ENCODE measurements at places on chromosomes 11 and 22.

DNA sequence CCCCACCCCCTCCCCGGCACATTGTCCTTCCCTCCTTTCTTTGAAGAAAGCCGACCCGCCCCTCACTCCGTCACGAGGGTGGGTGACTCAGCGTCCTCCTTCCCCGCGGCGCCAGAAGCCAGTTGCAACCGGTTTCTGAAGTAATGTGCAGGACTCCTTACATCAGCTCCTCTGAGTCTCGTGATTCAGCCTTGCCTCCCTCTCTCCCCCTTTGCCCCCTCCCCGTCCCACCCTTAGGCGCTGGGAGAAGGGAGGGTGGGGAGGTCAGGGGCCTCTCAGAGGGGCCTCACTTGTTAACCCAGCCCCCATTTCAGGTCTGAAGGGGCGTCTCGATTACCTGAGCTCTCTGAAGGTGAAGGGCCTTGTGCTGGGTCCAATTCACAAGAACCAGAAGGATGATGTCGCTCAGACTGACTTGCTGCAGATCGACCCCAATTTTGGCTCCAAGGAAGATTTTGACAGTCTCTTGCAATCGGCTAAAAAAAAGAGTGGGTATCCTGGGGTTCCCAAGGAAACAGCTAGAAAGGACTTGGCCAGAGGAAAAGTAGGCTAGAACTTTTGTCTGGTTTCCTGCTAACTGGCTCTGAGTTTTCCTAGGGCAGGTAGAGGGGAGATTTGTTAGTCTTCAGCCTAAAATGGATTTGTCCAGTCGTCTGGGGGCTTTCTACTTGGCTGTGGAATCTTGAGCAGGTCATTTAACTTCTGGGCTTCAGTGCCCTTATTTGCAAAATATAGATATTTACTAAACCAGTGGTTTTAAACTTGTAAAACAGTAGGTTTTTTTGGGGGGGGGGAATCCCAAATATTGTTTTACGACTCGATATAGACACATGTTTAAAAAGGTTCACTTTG lies 1.1 kb downstream of the SLC3A2 start:
- peak; percentile 97 for DNase-seq

DNA sequence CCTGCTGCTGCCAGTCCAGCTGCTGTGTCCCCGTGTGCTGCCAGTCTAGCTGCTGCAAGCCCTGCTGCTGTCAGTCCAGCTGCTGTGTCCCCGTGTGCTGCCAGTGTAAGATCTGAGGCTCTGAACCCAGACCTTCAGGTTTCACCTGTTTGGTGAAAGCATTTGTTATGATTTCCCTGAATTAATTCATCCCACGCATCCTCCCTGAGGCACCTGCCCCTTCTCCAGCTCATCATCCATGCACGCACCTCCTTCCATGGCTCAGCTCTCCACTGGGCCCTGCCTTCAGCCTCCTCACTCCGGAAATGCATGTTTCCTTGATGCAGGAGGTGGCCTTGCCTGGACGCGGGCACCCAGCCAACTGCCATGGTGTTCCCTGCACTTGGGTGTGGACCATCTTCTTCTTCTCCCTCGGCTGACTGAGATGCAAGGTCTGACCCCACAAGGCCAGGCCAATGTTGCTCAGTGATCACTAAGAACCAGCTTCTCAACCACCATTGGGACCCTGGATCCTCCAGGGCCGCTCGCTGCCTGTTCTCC lies 788 bp downstream of the KRTAP5-10 start:
- no peak for DNase-seq

GRCh38 chr11:33701302-33702230 lies 940 bp upstream of the C11orf91 start:
- DNase-seq = peak; percentile 17

DNA sequence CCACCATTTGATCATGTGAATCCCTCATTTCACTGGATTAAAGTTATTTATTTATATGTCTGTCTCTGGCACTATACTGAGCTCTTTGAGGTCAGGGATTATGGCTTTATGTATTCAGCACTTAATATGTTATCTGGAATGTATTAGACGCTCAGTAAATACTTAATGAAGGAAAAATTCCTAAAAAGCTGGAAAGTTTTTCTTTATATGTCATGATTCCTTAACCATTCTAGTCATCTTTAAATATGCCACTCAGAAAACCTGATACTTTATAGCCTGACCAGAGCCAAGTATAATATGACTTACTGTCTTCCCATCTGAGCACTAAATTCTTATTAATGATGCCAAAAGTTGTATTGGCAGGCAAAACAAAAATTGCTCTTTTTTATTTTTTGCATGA lies 27.1 kb downstream of the RNF169 start:
- no peak for DNase-seq

DNA sequence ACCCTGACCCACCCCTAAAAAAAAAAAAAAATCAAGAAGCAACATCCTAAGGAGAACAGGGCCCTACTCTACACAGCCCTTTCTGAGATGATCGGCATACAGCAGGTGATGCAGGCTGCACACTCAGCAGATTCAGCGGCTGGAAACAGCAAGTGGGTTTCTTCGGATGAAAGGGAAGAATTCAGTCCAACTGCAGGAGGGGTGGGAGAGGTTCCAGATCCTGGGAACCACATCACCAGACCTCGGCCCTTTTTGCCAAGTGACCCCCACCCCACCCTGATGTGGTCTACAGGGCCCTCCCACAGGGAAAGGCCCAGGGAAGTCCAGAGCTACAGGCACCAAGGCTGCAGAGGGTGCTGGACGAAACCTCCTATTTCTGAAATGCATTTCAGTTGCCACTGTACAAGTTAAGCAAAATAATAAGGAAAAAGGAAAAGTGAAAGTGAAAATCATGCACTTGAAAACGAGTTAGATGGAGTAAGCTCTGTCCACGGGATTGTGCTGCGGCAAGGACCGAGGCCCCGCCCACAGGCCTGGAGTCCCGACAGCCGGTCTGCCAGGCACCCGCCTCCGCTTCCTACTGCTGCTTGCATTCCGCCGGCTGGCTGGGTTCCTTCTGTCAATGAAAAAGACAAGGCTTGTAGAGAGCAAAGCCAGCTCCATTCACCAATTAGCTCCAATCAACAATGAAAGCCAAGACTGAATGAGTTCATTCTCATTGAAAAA lies 16.0 kb upstream of the PHLDA2 start:
- peak; percentile 84 for DNase-seq

GRCh38 chr22:42792453-42792908 lies 64.6 kb downstream of the ARFGAP3 start:
- no peak for DNase-seq

- no peak for DNase-seq
Observed at GRCh38 chr11:17601256-17601671, 54.2 kb downstream of the OTOG start.

- DNase-seq = no peak
Observed at GRCh38 chr11:123976770-123977560, 616 bp downstream of the OR10S1 start.

GRCh38 chr22:23850136-23850611 lies 7.5 kb upstream of the SLC2A11 start:
- no peak for DNase-seq

DNA sequence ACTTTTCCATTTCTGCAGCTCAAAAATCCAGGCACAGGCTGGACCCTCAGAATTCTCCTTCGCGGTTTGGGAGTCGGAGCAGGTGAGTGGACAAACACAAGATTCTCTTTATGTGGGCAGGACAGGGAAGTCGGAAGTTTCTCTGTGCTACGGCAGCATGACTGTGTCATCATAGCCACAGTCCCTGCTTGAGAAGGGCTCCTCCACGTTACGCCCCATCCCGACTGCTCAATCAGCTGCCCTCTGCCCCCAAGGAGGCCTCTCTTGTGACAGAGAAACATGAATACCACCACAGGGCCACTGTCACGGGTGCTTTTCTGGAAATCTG lies 89.0 kb upstream of the SHISAL1 start:
- DNase-seq = no peak

GRCh38 chr22:37498289-37498909 lies 12.2 kb upstream of the MFNG start:
- peak; percentile 28 for DNase-seq

DNA sequence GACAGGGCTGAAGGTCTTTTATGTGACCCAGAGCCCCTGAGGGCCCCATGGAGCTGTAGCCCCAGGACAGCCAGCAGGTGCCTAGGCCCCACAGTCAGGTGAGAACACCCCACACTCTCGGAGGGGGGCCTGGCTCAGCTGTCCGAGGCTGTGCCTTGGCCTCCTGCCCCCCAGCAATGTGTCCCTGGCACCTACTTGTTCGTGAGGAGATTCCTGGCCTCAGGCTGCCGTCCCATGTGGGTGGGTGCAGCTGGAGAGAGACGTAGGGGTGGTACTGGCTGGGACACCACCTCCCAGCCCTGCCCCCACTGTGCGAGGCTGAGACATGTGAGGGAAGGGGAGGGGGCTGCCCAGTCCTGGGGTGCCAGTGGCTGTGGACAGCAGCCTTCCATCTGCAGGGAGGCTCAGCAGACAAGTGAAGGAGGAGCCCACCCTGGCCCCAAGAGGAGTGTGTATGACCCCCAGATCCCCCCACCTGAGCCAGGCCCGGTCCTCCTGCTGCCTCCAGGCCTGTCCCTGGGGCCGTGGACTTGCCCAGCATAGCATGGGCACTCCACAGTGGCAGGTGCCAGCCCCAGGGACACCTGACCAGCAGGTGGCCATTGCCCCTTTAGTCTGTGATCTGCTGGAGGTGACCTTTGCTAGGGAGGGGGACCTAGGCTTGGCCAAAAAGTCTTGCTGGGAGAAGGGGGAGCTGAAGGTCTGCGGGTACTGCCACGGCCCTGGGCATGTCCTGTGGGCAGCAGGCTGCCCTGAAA lies 17.0 kb downstream of the IL17REL start:
- DNase-seq = no peak

DNA sequence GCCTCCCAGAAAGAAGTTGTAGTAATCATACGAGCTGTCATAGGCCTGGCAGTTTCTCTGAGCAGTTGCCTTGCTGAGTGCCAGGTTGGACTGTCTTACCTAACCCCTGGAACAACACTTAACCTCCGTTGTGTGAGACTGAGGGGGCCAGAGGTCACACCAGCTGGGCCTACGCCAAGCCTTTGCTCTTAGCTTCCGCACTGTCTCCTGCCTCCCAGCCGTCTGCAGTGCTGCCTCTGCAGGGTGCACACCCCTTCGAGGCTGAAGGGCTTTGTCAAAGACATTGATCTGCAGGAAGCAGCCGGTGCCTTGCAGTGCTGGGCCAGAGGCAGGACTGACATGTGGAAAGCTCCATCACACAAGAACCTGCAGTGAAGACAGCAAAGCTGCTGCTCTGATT lies 16.7 kb downstream of the TAB1 start:
- DNase-seq = no peak

GRCh38 chr22:39297490-39298240 lies 21.8 kb downstream of the RPL3 start:
- no peak for DNase-seq

- DNase-seq = no peak
Observed at GRCh38 chr11:76617553-76618265, 52.8 kb downstream of the LRRC32 start.

DNA sequence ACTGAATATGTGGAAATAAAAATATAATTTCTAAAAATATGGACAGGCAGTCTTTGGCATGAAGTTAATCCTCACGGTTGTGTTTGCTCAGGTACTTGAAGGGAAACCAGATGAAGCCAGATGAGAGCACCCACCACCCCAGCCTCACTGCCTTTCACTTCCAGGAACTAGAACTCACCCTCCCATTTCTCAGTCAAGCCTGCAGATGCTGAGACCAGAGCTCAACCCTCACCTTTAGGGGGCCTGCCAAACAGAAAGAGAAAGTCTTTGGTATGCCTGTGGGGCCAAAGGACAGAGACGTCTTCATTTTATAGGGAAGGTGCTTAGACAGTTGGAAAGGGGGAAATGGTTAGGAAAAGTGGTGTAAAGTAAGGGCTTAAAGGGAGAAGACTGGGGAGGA lies 252.8 kb upstream of the PLET1 start:
- no peak for DNase-seq

GRCh38 chr11:84558085-84558905 lies 1068.8 kb downstream of the DLG2 start:
- DNase-seq = no peak

- DNase-seq = no peak
Observed at GRCh38 chr11:15575409-15575808, 460.7 kb downstream of the INSC start.

DNA sequence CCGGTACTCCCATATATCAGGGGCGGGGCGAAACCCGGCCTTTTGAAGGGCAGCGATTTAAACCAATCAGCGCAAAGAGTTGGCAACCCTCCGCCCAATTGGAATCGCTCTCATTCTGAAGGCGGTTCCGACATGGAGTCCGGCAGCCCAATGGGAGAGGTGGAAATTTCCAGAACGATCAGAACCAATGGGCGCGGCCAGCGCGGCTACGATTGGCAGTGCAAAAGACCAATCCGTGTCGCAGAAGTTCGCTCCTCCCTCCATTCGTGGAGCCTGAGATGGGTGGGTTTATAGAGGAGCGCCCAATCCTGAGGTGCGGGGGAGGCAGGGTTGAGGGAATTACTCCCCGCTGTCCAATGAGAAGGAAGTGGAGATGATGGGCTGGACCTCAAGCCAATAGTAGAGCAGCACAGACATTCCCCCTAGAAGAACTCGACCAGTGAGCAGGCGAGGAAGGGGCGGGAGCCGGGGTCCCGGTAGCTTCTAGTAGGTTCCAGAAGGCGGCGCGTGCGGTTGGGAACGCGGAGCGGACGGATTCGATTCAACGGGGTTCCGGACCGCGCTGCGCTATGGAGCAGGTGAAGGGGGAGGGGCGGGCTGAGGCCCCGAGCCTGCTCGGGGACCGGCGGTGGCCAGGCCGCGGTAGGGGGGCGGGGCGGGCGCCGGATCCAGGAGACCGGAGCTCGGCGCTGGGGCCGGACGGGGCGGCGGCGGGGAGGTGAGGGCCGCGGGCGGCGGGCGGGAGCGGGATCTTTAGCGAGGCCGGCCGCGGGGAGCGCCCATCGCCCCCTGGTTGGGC lies at the start of gene STIP1:
Gene STIP1, plus strand, starts transcription at position 479 of the 799 bp plus-strand sequence. Its CDS starts 91 bp downstream, at position 570.
- peak; percentile 100 for DNase-seq

DNA sequence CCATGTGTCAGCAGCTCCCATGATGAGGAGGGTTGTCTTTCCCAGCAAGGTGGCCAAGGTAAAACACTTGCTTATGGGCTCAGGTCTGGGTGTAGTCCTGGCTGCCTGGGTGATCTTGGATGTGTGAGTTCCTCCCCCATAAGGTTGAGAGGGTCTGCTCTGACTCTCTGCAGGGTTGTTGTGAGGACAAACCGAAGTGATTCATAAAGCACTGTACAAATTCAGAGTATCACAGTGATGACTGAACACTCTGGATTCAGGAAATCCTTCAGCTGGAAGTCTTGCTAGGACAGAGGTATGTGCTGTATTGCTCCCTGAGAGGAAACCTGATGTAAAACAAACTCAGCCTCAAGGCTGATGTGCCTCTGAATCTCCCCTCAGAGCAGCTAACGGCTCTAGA lies 220.9 kb upstream of the PITPNB start:
- no peak for DNase-seq

GRCh38 chr22:44207981-44208317 lies 27.2 kb downstream of the PARVG start:
- no peak for DNase-seq
